NCI-H226 (cell line): ENCODE measurements at places on chromosomes 5 and 9.

DNA sequence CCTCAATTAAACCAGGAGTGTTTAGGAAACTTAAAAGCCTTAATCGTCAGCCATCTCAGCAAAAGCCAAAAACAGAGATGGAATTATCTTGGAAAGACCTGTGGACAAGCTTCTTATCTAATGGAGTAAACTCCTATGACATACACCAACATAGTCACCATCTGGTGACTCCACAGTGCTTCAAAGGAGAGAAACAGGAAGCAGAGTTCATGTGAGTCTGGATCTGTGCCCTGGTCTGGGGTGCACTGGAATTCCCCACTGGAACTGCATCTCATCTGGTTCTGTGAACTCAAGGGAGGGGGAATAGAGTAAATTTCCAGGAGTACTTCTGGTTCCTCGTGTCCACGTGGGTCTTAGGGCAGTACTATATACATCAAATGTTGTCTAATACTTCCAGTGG lies 36.3 kb upstream of the KCNN2 start:
- peak; percentile 16 for DNase-seq

GRCh38 chr5:9440517-9440916 lies 105.4 kb downstream of the SEMA5A start:
- DNase-seq, result peak; percentile 52

GRCh38 chr5:113145757-113146387 lies 169.3 kb downstream of the DCP2 start:
- peak; percentile 46 for DNase-seq

- peak; percentile 59 for DNase-seq
Measured at GRCh38 chr5:58040846-58041245, 419.0 kb downstream of the PLK2 start.

DNA sequence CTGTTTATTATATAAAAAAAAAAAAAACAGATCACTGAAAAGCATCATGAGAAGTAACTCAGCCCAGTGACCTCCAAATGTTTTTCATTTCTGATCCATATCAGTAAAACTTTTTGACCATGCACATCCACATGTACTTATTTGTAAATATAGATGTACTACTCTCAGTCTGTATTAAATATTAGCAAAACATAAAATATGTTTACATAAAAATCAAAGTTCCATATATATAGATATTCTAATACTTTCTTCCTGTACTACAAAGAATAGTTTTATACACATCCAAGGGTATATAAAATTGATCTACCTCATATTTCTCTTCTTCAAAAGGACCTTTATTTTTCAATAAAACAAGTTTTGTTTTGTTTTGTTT lies 309.1 kb downstream of the RAB3C start:
- DNase-seq, result no peak

- no peak for DNase-seq
Measured at GRCh38 chr5:121737120-121737519, 114.6 kb upstream of the FTMT start.

GRCh38 chr9:37405350-37405749 lies 17.1 kb upstream of the GRHPR start:
- DNase-seq, result no peak

GRCh38 chr5:39132128-39132447 lies 57.9 kb upstream of the RICTOR start:
- DNase-seq, result no peak

DNA sequence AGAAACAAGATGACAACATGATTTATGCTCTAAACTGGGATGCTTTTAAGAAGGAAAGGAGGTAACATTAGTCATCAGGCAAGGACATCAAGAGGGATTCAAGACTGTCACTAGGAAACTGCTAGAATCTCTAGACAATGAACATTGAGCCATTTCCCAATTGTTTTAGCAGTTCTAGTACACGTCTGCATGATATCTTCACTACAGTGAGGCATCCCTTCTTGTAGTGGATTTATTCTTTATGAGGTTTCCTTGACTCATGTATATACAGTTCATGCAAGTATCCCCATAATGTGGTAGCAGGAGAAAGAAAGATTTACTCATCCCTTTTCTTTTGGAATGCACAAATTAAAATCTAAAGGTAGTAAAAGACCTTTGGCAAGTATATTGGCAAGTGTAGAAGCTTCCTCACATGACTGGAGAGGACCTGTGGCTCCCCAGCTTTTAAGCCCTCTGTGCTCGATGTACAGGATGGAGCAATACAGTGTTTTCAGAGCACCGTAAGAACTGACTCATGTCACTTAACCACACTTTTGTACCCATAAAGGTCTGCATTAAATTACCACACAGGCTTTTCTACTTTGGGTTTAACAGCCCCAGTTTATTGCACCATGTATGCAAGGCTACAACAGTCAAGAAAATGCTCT lies 335.9 kb downstream of the SEMA5A start:
- no peak for DNase-seq
